ENCODE measurements at places on chromosomes 7 and 10.

DNA sequence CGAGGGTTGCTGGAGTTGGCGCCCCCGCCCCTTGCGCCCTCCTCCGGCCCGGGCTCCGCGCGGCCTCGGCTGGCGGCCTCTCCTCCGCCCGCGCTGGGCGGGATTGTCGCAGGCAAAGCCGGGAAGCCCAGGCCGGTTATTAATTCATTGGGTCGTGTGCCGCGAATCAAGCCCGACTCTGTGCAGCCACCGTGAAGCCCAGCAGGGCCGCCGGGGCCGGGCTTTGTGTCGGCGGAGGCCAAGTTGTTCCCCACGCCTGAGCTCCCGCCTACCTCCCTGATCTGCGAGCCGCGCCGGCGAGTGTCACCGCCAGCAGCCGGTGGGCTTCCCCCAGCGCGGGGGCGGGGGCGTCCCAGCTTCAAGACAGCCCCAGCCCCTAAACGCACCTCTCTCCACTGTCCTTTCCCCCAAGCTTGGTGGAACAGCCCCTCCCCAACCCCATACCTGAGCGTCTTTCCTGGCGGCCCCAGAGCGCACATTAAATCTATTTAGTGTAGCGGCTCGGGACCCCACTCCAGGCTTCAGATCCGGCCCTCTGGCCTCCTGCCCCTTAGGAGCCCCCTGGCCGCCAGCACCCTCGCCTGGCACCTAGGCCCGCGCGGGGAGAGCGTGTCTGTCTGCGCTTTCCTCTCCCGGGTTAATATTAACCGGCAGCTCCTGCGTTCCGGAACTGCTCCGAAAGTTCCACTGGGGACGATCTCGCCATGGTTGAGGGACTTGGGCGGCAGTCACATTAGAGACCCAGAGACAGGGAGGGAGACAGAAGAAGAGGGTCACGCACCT lies 3.5 kb downstream of the SHH start:
- no peak for DNase-seq

GRCh38 chr10:103573205-103573487 lies 79.6 kb downstream of the NEURL1 start:
- DNase-seq: no peak

DNA sequence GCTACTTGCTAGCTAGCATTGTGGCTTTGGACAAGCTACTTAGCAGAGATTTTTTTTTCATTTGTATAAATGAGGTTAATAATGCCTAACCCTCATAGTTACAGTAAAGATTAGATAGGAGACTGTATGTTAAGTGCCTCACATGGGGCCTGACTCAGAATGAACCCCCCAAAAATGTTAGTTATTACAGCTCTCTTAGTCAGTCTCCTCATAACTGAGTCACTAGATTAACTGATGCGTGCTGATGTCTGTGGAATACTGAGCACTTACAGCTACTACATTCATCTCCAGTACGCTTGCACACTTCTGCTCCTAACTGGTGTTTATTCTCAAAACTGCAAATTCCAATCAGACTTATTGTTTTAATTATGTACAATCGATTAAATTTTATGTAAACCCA lies 315.3 kb downstream of the SNX13 start:
- DNase-seq: no peak

GRCh38 chr7:108236681-108237415 lies 106.7 kb upstream of the LAMB4 start:
- DNase-seq: no peak

GRCh38 chr7:144408121-144408520 lies 4.6 kb upstream of the NOBOX start:
- no peak for DNase-seq

- DNase-seq: no peak
Measured at GRCh38 chr7:139937715-139938114, 108.7 kb downstream of the TBXAS1 start.

DNA sequence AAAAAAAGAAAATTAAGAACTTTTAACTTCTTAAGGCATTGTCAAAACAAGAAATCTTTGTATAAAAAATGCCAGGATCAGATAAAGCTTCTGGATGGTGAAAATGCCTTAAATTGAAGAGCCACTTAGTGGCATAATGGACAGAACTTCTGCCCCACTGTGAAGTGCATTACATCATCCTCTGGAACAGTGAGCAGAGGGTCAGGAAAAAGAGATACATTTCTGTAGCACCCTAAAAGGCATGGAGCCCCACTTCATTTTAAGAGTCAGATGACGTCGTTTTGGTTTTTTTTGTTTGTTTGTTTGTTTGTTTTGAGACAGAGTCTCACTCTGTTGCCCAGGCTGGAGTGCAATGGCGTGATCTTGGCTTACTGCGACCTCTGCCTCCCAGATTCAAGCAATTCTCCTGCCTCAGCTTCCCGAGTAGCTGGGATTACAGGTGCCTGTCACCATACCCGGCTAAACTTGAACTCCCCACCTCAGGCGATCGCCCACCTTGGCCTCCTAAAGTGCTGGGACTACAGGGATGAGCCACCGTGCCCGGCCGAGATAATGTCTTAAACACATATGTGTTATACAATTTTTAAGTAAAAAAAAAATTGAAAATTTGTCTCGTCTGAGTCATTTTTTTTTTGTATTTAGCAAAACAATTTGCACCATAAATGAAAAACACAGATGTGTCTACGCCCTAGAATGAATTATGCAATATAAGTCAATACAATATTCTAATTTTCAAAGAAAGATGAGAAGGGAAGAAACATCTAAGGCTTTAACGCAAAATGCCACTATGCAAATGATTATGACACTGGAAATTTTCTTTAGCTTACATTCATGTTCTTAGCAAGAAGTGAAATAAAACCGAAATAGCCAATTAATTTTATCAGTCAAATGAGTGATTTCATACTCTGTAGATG lies 29.2 kb downstream of the SLC13A1 start:
- no peak for DNase-seq

Measured in OCI-LY7 (cell line).